ENCODE measurements at places on chromosomes 3 and 15.

DNA sequence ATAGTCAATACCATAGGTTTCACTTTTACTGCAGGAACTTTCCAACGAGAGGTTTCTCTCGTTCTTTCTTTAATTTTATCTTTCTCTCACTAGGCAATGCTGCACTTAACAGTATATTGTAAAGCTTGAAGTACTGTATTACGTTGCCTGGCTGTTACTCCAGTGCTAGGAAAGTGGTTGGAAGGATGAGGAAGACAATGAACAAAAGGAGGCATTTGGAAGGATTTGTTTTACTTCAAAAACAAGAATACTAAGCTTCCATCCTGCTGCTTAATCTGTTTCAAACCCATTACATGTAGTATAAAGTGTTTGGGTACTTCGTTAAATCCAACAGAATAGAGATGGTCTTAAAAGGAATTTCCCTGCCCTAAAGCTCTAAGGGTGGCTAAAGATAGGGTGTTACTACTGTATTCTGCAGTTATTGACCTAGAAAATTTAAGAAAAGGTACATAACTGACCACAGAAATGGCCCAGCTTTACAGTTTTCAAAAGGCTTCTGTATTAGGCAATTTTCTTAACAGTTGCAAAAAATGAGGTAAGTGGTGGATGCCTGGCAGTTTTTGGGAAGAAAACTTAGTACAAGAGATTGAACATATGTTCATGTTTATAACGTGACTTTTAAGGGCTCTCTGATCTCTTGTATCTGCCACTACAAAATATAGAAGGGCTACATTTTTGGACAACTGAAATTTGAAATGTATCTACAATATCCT, 785 bp upstream of the IFT57 start:
- no peak for DNase-seq

GRCh38 chr3:14175383-14176037, 2.9 kb downstream of the XPC start:
- no peak for DNase-seq

DNA sequence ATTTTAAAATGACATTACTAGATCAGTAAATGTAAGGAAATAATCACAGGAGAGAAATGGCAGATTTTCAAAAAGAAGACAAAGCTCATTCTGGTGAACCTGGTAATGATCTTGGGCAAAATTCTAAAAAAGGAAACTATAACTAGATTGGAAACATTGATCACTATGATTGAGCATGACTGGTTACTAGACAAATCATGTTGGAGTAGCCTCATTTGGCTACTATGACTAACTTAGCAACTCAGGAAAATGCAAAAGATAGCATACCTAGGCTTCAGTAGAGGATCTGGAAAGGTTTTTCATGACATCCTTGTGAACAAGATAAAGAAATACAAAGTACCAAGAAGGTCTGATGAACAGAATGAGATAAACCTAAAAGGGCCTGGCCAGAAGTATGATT, 7.6 kb upstream of the TMF1 start:
- DNase-seq: no peak

GRCh38 chr3:186287711-186288110, 74.3 kb downstream of the DGKG start:
- DNase-seq: no peak

GRCh38 chr3:77262361-77262760, 222.5 kb downstream of the ROBO2 start:
- no peak for DNase-seq

Data from HS-27A (cell line).